ENCODE measurements at places on chromosomes 3 and 15. TPM values are rescaled to one million over a fixed set of nuclear protein-coding genes. Genes with fewer than 3 reads are reported as not detected.

CAPN3 gene
- total RNA-seq: 34.9 TPM

MORC1 gene
- total RNA-seq: not detected

CADM2 gene
- total RNA-seq: 15.6 TPM

CA12 gene
- total RNA-seq: 2.5 TPM

THSD4 gene
- 21.8 TPM for total RNA-seq

CILP gene
- 209 TPM for total RNA-seq

CPN2 gene
- total RNA-seq: not detected

GP9 gene
- not detected for total RNA-seq

STAB1 gene
- 167 TPM for total RNA-seq

AHSG gene
- total RNA-seq: not detected

ARHGAP11A gene
- 0.60 TPM for total RNA-seq

CKMT1B gene
- not detected for total RNA-seq

DNA sequence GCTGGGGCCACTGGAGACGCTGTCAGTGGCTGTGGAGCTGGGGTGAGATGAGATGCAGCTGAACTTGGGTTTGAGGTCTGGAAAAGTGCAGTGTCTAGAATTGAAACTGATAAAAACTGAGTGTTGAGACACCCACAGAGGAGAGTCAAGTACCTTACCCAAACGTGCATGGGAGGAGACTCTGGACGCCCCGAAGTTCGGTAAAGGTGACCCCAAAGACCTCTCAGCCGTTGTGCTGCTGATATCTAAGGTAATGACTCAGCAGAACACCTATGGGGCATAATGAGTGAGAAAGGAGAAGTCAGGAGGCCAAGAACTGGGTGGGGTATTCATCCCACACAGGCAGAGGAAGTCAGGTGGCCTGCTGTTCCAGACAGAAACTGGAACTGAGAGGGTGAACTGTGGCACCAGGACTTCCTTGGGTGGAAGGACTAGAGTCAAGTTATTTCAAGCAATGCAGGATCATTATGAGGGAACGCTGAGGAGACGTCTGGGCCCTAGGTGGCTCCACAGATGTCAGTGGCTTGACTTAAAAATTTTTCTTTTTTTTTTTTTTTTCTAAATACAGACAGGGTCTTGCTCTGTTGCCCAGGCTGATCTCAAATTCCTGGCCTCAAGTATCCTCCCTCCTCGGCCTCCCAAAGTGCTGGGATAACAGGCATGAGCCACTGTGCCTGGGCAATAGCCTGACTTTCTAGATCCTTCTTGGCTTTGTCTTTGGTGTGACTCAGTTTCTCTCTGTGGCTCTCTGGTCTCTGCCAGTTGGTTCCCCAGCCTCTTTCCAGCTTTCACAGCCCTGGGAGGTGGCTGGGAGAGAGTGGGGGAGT, 67.6 kb upstream of the GCNT3 start:
- no peak for DNase-seq

- no peak for DNase-seq
Measured at GRCh38 chr3:32865383-32865782, 47.6 kb downstream of the TRIM71 start.

DNA sequence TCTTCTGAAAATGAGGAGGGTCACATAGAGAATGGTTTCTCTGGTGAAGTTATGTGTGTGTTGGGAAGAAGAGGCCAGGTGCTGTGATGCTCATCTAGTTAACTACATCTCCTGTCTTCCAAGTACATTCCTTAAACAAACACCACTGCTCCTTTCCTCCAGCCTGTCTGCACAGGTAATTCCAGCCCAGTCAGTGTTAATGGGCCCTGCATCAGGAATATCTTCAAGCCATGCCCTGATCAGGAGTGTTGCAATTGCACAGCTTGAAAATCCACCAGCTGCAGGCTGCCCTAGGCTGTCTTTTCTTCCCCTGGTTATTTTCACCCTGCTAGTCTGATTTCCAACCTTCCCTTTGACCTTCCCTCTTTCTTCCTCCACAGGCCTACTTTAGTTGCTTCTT, 41.9 kb upstream of the LMOD3 start:
- no peak for DNase-seq

GRCh38 chr3:11539677-11540076, 104.0 kb downstream of the VGLL4 start:
- DNase-seq: no peak

GRCh38 chr3:5093731-5094130, 28.4 kb upstream of the ARL8B start:
- no peak for DNase-seq

DNA sequence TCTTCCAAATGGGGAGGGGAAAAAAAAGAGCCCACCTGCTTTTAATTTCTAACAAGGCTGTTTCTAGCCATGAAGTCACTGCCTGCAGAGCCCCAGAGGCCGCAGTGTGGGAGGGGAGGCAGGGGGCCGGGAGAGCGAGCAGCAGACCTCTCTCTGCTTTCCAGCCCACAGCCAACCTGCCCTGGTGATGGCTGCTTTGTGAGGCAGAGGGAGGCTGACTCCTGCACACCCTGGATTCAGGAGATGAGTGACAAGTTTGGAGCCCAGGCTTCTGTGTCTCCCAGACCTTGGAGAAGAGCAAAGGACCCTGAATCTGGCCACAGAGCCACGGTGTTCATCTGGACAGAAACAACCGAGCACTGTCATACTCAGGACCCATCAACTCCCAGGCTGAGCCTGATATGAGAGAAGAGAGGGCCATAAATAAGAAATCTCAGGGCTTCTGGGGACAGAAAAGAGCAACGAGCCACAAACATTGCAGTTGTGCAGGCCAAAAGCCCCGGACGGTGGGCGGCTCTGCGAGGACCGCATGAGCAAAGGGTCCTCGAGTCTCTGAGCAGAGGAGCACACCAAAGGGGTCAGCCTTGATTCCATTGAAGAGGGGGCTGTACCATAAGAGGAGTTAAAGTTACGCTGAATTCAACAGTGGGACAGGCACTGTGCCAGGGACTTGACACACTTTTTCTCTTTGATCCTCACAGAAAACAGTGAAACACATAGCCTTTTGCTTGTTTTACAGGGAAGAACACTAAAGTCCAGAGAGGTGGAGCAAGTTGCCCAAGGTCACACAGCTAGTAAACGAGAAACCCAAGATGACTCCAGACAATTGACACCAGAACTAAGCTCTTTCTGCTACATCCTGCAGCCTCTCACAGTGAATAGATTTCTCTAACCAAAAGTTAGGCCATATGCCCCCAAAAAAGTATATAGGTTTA, 97.2 kb downstream of the SEMA5B start:
- DNase-seq: no peak

DNA sequence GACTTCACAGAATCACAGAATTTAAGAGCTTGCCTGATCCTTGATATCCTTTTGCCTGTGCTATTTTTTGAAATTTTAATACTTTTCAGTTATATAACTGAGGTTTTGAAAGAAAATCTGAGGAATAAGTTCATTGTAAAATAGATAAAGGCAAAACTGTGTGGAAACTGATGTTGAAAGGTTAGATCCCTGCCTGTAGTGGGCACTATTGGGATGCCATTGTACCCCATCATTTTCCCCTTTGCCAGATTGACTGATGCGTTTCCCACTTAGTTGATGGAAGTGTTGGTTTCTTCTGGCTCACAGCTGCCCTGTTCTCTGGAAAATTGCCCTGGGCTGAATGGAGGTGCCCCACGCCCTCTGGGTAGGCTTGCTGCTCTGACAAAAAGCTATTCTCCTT, 387.9 kb downstream of the RBMS3 start:
- DNase-seq: no peak

DNA sequence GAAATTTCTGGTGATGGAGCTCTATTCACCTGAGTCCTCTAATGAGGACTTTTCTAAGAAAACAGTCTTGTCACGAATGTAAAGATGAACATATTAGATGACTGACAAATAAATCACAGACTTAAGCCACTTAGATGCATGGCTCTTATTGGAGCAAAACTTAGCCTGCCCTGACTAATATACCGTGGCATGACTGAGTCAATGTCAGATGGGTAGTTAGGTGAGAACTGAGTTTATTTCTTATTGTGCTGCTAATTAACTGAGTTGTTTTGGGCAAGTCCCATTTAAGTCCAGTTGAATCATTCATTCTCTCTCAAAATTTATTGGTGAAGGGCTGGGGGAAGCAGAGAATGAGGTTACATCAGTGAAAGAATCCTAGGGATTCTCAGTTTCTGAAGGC, 459.8 kb downstream of the MCTP2 start:
- no peak for DNase-seq

DNA sequence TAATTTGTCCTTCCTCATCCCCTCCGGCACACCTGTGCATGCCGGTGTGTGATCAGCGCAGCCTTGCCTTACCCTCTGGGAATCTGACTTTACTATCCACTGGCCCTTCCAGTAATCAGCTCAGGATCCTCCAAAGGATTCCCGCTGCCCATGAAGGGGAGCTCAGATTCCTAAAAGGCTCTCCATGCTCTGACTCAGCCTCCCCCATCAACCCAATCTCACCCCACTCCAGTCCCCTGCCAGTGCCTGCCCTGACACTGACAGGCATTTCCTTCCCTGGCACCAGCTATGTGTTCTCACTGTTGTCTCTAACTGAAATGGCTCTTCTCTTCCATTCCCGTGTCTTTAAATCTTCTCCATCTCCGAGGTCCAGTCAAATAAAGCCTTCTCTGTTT, 7.3 kb upstream of the BCL2A1 start:
- no peak for DNase-seq

DNA sequence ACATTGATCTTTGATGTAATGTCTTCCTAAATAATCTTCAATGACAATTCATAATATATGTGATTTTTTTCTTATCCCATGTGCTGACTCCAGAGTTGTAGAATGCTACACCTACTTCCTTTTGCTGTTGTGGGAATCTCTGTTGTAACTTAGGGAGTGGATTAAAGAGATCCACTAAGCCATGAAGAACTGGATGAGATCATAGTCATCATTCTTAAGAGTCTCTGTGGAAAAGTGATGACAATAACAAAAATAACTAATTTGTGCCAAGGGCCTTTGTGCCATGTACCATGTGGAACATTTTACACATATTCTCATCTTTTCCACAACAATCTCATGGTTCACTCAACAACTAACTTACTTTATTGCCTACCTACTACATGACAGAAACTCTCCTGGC, 162.9 kb upstream of the PDZRN3 start:
- no peak for DNase-seq

- no peak for DNase-seq
Measured at GRCh38 chr3:41138146-41138545, 61.2 kb upstream of the CTNNB1 start.

- no peak for DNase-seq
Measured at GRCh38 chr3:19485267-19485666, 337.0 kb downstream of the KCNH8 start.

DNA sequence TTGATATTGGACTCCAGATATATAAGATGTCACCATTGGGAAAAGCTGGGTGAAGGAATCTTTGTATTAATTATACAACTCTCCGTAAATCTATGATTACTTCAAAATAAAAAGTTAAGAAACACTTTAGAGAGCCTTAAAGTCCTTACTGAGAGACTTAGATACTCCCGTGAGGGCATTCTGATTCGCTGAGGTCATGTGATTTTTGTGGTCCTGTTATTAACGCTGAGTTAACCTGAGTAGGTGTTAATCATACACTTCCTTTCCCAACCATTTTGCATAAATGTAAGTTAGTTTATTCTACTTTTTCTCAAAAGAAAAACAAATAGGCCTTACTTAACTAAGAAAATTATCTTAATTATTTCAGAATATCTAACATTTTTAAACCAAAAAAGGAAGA, 67.1 kb upstream of the LMOD3 start:
- no peak for DNase-seq

- DNase-seq: no peak
Measured at GRCh38 chr3:139124197-139124596, 79.5 kb upstream of the PRR23C start.

DNA sequence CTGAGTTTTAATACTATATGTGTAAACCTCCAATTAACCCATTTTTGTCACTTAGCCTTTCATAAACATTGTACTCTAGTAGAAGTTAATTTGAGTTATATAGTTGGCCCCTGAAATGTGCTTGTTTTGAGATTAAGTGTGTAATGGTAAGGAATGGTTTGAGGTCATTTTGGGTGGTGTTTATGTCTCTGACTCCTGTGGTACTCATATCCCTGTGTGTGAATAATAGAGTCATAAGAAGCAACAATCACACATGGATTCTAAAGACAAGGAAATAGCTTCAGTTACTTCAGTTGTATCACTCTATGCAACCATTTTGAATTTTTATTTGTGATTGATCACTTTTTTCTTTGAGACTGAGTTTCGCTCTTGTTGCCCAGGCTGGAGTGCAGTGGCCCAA, 408.5 kb downstream of the MFSD1 start:
- no peak for DNase-seq

GRCh38 chr3:167493244-167493643, 19.4 kb upstream of the SERPINI2 start:
- no peak for DNase-seq

- no peak for DNase-seq
Measured at GRCh38 chr15:96598514-96598913, 268.0 kb downstream of the NR2F2 start.

DNA sequence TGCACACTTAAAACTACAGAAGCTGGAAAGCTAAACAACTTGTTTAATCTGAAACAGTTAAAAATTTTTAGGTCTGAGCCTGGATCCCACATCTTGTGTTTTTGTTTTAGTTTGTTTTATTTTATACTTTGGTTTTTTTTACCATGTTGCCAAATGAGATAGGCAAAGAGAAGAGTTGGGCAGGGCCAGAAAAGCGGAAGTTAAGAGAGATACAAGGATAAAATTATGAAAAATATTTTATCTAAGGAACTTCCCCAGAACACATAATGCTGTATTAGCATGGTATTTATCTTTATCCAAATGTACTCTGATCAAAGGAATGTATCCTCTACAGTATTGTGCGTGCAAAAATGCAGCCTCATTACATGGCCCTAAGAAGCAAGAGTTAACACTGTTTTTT, 50.7 kb downstream of the PROS1 start:
- DNase-seq: no peak

DNA sequence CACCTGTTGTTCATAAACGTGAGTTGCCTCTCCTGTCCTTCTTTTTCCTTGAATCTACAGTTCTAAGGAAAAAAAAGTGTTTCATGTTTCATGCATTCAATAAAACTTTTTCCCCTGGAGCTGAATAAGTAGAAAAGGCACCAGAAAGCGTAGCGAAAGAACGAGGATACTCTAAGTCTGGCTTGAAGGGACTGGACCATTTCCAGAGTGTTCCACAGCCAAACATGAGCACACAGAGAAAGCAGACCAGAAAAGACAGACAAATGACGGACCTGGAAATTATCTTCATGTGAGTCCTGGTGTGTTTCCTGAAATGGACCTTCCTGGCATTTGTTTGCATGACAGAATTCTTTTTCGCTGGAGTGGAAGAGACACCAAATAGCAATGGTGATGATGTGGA, 204.7 kb downstream of the SV2B start:
- DNase-seq: no peak

DNA sequence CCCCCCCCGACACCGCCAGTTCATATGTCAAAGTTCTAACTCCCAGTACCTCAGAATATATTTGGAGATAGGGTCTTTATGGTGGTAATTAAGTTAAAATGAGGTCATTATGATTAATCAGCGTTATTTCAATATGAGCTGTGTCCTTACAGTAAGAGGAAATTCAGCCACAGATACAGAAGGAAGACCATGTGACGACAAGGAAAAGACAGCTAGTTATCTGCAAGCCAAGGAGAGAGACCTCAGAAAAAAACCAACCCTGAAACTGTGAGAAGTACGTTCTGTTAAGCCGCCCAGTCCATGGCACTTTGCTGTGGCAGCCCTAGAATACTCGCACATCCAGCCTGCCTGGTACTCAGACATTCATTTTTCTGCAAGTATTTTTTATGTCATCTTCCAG, 62.3 kb upstream of the ARL8B start:
- DNase-seq: no peak

- no peak for DNase-seq
Measured at GRCh38 chr3:76643623-76644304, 396.1 kb upstream of the ROBO2 start.

- no peak for DNase-seq
Measured at GRCh38 chr15:50418041-50418583, 6.1 kb upstream of the USP8 start.
